ENCODE measurements at places on chromosomes 11 and 22.
A peak's percentile ranks its signal among the peaks of the same experiment; 100 is the strongest.

DNA sequence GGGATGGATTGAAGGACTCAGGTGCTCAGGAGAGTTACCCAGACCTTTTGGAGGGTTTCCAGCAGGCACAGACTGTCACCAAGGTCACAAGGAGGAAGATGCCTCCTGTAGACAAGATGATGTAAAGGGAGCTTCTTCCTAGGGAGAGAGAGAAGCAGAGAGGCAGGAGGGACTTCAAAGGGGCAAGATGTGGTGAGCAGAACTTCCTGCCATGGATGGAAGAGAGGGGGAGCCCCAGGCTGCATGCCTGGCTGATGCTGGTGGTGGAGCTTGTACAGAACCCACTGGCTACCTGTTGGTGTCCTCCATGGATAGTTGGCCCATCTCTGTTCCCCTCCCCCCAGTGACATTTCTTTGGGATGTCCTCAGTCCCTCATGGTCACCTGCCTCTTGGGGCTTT lies 4.2 kb downstream of the HEPN1 start:
- DNase-seq, result no peak

DNA sequence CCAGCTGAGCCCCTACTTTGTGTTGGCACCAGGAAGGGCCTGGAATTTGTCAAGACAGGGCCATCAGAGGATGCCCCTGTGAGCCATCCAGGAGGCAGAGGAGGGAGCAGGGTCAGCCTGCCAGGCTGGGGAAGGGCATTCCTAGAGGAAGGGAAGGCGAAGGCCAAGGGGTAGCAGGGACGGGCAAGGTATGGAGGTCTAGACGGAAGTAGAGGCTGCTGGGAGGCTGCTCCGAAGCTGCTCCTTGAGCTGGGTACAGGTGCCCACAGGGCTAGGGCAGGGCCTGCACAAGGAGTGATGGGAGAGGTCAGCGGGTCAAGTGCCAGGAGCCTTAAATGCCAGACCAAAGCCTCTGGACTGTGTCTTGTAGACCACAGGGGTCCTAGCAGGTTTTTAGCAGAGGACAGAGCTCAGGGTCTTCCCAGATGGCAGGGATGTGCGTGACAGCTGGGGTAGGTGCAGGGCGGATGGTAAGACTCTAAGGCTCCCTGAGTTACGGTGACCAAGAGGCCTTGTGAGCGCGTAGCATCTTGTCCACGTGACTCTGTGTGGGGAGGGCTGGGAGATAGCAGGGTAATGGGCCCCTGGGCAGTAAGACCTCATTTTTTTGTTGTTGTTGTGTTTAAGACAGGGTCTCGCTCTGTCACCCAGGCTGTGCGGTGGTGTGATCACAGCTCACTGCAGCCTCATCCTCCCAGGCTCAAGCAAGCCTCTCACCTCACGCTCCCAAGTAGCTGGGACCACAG lies 31.7 kb upstream of the CSNK1E start:
- DNase-seq, result no peak

GRCh38 chr11:45856044-45856468 lies 8.8 kb downstream of the CRY2 start:
- DNase-seq, result no peak

- peak; percentile 10 for DNase-seq
Measured at GRCh38 chr11:19777377-19778102, 64.9 kb downstream of the NAV2 start.

GRCh38 chr11:11710556-11710955 lies 88.8 kb upstream of the GALNT18 start:
- DNase-seq, result no peak

DNA sequence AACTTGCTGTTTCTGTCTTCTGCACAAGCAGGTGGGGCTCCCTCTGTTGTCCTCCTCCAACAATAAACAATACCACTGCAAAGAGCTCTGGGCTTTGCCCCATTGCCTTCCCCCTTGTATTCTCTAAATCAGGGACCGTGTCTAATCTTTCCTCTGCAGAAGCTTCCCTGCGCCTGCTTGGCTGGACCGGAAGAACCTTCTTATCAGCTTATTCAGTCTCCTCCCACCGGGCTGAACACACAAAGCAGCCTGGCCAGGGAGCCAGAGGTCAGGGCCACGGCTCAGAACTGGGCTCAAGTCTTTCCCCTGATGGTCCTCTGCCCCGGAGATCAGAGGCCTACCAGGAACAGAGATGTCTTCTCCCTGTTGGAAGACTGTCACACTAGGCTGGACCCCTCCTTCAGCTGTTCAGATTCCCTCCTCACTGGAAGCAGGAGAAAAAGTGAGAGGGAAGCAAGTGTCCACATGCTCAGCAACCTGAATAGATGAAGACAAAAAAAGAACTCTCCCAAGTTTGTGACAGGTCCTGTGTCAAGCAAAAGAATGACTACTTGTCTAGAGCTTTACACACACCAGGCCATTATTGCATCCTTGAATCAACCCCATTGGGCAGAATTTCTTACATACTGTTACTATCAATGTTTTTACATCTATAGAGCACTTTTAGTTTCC lies 63.7 kb downstream of the RAB30 start:
- DNase-seq, result no peak

DNA sequence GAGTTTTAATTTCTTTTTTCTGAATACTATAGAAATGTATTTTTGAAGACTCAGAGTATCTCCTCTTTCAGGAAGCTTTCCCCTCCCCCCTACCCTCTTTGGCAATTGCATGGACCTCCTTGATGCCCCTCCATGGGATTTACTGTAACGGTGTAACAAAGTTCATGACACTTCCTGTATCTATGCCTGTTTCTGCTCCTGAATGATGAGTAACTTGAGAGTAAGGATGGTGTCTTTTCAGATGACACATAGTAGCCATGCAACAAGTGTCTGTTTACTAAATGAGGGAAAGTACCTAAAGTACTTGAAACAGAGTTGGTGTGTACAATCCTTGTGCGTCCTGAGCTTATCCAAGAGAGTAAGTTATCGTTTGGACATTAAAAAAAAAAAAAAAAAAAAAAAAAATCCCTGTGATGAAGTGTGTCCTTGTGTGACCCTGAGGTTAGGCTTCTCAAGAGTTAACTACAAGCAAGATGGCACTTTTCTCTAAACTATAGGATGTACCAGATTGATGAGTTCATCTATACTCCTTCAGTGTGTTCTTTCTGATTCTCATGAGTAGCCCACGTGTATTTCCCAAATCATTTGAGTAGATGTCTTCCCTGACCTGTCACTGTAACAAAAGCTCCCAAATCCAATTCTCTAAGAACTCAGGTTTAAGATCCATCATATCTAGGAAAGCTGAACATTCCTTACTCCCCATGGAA lies 7.4 kb downstream of the ETS1 start:
- no peak for DNase-seq

- no peak for DNase-seq
Measured at GRCh38 chr11:60699936-60700335, 524 bp downstream of the MS4A8 start.

DNA sequence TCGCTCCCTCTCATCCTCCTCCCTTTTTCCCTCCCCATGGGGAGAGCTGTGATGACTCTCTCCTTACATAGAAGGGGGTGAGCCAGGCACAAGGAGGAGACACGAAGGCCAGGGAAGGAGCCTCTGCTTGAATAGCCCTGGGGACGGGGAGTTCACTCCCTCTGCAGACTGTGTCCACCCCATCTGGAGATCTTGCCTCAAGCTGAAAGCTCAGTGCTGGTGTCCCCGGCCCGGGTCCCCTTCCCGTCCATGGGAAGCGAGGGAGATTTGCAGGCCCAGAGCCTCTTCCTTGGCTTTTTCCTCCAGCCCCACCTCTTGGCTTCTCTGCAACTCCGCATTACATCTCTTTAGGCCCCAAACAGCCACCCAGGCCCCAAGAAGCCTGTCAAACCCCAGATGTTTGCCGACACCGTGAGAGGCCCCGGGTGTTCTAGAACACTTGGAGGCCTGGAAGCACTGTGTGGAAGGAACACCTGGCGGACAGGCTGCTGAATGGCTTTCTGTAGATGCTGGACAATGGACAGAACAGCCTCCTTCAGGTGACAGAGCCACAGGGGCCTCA lies 32.3 kb downstream of the LINC01488 start:
- DNase-seq, result no peak

DNA sequence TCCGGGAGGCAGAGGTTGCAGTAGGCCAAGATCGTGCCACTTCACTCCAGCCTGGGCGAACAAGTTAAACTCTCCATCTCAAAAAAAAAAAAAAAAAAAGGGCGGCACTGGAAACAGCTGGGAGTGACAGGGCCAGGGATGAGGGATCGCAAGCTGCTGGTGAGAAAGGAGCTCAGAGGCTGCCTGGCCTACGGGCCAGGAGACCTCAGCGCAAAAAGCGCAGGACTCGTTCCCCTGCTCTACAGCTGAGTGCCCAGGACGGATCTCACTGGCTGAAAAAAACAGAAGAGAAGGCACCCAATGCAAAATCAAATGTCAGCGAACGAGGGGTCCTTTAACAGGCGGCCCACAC lies 650 bp upstream of the NUP50 start:
- no peak for DNase-seq

GRCh38 chr11:121721961-121722360 lies 269.2 kb upstream of the SORL1-AS1 start:
- DNase-seq, result no peak

DNA sequence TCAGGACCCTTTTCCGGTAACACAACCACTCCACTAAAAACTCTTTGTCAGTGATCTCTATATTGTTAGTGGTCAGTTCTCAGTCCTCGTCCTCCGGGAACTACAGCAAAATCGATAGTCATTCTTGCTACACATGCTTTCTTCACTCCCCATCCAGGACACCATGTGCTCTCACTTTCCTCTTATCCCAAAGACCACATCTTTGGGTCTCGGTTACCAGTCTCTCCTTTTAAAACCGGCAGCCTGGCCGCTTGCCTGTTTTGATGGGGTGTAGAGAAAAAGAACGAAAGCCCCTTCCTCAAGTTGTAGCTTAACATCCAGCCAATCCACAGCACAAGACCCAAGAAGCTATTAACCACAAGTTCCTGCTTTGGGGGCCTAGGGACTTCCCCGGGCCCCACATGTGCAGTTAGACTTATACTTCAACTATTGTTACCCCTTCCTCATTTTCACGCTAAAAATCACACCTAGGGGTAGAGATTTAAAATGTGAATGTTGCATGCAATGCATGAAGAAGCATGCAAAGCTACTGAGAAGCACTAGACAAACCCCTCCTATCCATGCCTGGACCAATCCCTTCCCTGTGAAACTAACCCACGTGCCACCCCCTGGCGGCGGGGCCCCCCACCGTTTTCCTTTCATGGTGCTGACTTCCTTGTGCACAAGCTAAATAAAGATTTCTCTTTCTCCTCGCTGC lies 1.5 kb upstream of the TOLLIP start:
- peak; percentile 48 for DNase-seq

GRCh38 chr22:44603767-44604166 lies 98.2 kb upstream of the PRR5 start:
- DNase-seq, result no peak

GRCh38 chr11:36013950-36014897 lies 70.4 kb downstream of the LDLRAD3 start:
- DNase-seq, result no peak

DNA sequence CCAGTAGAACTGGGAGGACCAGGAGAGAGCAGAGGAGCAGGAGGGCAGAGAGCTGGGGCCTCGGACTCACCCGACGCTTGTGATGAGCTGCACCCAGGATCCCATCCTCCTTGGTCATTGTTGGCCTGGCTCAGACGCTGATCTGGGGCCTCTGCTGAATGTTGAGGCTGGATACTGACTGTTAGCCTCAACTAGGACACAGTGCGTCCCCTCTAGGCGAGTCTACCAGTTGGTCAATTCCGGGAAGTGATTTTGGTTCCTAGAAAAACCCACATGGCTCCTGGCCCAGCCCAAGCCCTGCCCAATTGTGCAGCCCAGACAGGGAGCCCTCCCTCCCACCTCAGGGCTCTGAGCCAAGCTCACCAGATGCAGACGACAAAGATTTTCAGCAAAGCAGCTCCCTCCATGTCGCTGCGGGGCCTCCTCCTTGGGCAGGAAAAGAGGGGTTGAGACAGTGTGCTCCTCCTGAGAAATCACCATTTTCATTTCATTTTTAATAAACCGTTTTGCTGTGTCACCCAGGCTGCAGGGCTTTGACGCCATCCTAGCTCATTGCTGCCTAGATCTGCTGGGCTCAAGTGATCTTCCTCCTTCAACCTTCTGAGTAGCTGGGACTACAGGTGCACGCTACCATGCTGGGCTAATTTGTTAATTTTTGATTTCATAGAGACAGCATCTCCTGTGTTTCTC lies at the start of gene APOL4:
TSS of gene APOL4 (minus strand) at position 180 of the 690 bp plus-strand sequence. CDS start at position 105, 75 bp downstream.
- no peak for DNase-seq

- DNase-seq, result no peak
Measured at GRCh38 chr11:75189911-75190310, 39.0 kb downstream of the SLCO2B1 start.

- DNase-seq, result no peak
Measured at GRCh38 chr11:76148941-76149613, 57.2 kb downstream of the WNT11 start.

- no peak for DNase-seq
Measured at GRCh38 chr22:20109411-20110358, 6.2 kb upstream of the RANBP1 start.

DNA sequence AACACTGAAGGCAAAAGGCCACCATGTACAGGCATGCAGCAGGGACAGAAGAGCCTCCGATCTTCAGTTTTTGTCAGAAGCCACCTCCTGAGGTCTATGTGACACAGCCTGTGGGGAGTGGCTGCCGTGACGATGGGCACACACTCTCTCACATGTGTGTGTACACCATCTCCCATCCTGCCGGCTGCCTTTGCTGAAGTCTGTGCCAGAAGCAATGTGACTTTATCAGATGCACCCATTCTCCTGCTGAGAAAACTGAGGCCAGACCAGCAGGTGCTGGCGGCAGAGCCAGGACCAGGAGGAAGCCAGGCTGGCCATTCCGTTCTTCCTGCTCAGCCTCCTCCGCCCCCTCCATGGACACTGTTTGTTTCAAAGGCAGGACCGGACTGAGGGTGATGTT lies 16.7 kb downstream of the SHANK2 start:
- DNase-seq, result no peak

- DNase-seq, result no peak
Measured at GRCh38 chr11:129930296-129930695, 34.9 kb upstream of the NFRKB start.

GRCh38 chr22:39990686-39991085 lies 4.1 kb upstream of the FAM83F start:
- DNase-seq, result no peak

DNA sequence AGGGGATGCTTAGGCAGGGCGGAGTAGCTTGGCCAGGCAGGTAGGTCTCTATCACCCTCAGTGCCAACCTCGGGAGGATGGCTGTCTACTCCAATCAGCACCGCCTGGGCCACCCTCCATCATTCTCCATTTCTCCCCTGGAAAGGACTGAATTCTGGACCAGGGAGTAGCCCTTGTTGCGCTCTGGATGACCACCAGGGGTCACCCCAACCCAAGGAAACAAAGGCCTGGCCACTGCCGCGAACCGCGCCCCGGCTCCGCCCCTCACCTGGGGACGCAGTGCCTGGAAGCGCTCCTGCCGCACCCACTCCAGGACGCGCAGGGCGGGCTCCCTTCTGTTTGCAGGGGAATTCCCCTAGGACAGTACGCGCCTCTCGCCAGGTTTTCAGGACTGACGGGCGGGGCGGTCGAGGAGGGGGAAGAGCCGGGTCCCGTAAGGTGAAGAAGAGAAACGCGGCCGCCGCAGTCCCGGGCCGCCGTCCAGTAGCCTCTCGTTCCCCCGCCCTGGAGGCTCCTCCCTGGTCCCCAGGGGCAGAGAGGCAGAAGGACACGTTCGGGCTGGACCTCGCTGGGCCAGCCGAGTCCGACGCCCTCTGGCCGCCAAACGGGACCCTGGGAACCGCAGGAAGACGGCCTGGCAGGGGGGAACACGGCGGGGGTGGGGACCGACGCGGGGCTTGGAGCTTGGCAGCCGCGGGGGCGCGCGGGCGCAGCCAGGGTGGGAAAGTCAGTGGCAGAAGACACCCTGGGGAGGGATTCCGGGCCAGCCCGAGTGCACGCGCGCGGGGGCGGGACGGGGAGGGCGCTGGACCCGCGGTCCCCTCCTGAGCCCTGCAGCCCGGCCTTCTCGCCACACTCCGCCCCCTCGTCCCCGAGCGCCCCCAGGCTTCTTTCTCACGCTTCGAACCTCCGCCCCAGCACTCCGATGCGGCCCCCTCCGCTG lies 7.1 kb downstream of the SCN4B start:
- peak; percentile 96 for DNase-seq
